ENCODE measurements at places on chromosomes 5 and 9. TPM values are rescaled to one million over a fixed set of nuclear protein-coding genes. Genes with fewer than 3 reads are reported as not detected.

The WHRN gene
- under 0.01 TPM for total RNA-seq

The SLC23A1 gene
- not detected for total RNA-seq

The PCA3 gene
- total RNA-seq: 0.90 TPM

The ADAMTS12 gene
- total RNA-seq: 16.9 TPM

The SPINK5 gene
- total RNA-seq: not detected

The SNCB gene
- total RNA-seq: 0.09 TPM

The PPP2R2B gene
- total RNA-seq: not detected

The MAST4 gene
- total RNA-seq: 41.4 TPM

The CTXN3 gene
- total RNA-seq: not detected

All from endothelial cell of coronary artery (primary cell).